Daoy (cell line): ENCODE measurements at places on chromosomes 3 and 15. TPM values are rescaled to one million over a fixed set of nuclear protein-coding genes. Genes with fewer than 3 reads are reported as not detected.

C2CD4A gene
- not detected in 2 replicates for total RNA-seq

SLC28A2 gene
- total RNA-seq = not detected in 2 replicates

GRAMD2A gene
- 0.77 TPM in 1 of 2 replicates, not detected in the other for total RNA-seq

AHSG gene
- total RNA-seq = not detected in 2 replicates

BFSP2 gene
- not detected in 2 replicates for total RNA-seq

OCA2 gene
- total RNA-seq = not detected in 2 replicates

DRD3 gene
- total RNA-seq = not detected in 2 replicates

CASR gene
- not detected in 2 replicates for total RNA-seq

KLHL6 gene
- not detected in 2 replicates for total RNA-seq

GOLGA6A gene
- total RNA-seq = 0.06 TPM in 1 of 2 replicates, not detected in the other

TICRR gene
- total RNA-seq = 7.0 and 10.0 TPM in 2 replicates

SLC27A2 gene
- total RNA-seq = 1.1 and 1.3 TPM in 2 replicates

ESYT3 gene
- 0.34 and 0.68 TPM in 2 replicates for total RNA-seq

NMD3 gene
- total RNA-seq = 77.4 and 83.2 TPM in 2 replicates

LYSMD2 gene
- 60.3 and 61.0 TPM in 2 replicates for total RNA-seq

MAGEL2 gene
- total RNA-seq = 0.74 and 0.77 TPM in 2 replicates

CADM2 gene
- 0.46 TPM in 1 of 2 replicates, not detected in the other for total RNA-seq

EAF2 gene
- total RNA-seq = 11.3 and 23.3 TPM in 2 replicates

KCNMB3 gene
- 0.11 and 0.77 TPM in 2 replicates for total RNA-seq

STAB1 gene
- not detected in 2 replicates for total RNA-seq
